ENCODE measurements at places on chromosomes 7 and 10.

GRCh38 chr7:137593115-137593711 is 249.7 kb upstream of the PTN start:
- no peak for DNase-seq

- DNase-seq: no peak
These were observed 81.6 kb downstream of the PRKAG2 start for GRCh38 chr7:151795168-151795811.

GRCh38 chr7:92656121-92656520 is 65.9 kb upstream of the FAM133B start:
- DNase-seq: no peak

DNA sequence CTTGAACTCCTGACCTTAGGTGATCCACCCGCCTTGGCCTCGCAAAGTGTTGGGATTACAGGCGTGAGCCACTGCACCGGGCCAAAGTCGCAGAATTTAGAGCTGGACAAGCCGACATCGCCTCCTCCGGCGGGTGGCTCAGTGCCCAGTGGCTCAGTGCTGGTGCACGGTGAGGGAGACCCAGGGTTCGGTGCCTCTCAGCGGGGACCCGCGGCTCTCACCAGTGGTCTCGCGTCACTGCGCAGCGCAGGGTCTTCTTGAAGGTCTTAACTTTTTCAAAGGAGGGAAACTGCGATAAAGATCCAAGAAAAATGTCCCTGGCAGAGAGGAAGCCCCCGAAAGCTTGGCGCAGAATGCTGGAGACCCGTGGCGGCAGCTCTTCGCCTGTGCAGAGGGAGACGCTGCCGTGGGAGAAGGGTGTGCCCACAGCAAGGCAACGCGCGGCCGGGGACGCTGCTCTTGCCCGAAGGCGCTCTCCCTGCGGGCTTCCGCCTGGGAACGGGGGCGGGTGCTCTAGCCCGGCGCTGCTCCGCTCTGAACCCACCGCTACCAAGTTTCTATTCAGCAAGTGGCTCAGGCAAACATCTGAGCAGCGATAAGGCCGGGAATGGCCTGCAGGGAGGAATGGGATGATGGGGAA is 324.3 kb downstream of the DNAJB6 start:
- no peak for DNase-seq

DNA sequence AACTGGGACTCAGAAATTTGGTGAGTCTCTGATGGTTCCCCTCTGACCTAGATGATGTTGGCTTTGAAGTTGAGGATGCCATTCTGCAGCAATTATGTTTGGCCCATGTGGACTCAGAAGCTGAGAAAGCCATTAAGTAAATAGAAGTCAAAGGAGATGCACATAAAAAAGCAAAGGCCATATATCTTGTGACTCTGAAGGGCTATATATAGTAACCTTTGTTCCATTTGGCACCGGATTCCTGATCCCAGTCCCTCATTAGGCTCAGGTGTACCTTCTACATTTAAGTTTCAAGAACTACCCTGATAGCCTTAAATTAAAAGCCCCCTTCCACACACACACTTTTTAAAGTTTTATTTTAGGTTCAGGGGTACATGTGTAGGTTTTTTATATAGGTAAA is 50.0 kb upstream of the PDK4 start:
- DNase-seq: no peak

- no peak for DNase-seq
These were observed 32.3 kb upstream of the NPTX2 start for GRCh38 chr7:98584830-98585229.

Data from DMS79 (cell line).